NCI-H774 (cell line): ENCODE measurements at places on chromosomes 7 and 10.

DNA sequence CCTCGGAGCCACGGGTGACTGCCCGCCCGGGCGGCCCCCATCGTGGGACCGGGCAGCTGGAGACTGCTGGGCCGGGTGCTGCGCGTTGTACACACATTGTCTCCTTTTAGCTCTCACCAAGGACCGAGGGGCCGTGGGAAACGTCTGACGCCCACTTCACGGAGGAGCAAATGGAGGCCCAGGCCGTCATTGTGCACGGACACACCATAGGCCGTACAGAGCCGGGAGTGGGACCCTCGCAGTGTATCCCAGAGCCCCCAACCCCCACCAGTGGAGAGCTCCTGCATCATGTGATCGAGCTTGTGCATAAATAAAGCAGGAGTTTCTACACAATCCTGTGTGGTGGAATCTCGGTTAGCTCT lies 722 bp downstream of the DENND10 start:
- DNase-seq = no peak

- no peak for DNase-seq
Measured at GRCh38 chr7:70657571-70657970, 474.4 kb upstream of the GALNT17 start.

- no peak for DNase-seq
Measured at GRCh38 chr7:2666155-2666554, 21.8 kb upstream of the AMZ1 start.

DNA sequence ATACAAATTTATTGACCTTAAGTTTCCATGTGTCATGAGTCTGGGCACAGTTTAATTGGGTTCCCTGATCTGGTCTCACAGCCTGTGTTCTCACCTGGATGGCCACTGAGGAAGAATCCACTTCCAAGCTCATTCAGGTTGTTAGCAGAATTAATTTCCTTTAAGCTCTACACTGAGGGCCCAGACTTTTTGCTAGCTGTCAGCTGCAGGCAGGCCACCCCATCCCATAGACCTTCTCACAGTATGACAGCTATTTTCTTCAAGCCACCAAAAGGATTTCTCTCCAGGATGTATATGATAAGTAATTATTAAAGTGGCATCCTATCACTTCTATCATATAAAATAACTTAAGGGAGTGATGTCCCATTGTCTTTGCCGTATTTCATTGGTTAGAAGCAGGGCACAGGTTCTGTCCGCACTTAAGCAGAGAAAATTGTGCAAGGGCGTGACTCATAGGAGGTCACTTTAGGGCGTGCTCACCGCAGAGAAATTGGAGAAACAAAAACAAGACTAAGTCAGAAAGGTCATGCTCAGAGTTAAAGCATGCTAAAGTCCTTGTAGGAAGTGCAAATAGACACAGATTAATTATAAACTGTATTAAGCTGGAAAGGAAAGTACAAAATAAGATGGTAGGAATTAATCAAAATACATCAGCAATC lies 109.9 kb downstream of the AHR start:
- no peak for DNase-seq

GRCh38 chr10:2933071-2933470 lies 134.3 kb upstream of the PFKP start:
- no peak for DNase-seq

DNA sequence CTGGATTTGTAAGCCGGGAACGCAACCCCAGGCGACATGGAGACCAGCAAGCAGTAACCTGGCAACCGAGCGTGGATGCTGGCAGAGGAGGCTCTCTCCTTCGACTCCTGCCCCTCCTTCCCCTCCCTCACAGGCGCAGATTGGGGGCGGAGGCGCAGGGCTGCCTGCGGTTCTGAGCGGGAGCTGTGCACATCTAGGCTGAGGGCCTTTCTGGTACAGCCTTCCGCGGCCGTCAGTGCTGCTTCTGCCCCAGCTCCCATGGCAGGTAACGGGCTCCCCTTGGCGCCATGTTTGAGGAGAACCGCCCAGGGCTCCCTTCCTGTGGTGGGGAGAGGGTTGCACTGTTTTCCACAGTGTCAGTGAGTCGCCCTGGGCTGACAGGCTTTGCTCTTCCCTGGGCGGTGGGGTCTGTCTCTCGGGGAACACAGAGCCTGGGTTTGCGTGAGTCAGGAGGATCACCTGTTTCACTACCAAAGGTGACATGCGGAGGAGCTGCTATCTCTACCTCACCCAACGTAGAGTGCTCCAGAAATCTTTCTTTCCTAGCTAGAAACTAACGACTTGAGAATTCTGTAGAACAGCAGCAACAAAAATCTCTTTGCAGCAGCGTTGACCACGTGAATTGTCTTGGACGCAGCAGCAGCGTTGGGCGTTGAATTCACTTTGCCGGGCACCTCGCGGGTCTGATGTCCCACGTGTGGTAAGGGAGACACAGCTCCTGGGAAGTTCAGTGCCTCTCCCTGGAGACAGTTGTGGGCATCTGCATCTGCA lies 154.8 kb upstream of the COBL start:
- DNase-seq = no peak

DNA sequence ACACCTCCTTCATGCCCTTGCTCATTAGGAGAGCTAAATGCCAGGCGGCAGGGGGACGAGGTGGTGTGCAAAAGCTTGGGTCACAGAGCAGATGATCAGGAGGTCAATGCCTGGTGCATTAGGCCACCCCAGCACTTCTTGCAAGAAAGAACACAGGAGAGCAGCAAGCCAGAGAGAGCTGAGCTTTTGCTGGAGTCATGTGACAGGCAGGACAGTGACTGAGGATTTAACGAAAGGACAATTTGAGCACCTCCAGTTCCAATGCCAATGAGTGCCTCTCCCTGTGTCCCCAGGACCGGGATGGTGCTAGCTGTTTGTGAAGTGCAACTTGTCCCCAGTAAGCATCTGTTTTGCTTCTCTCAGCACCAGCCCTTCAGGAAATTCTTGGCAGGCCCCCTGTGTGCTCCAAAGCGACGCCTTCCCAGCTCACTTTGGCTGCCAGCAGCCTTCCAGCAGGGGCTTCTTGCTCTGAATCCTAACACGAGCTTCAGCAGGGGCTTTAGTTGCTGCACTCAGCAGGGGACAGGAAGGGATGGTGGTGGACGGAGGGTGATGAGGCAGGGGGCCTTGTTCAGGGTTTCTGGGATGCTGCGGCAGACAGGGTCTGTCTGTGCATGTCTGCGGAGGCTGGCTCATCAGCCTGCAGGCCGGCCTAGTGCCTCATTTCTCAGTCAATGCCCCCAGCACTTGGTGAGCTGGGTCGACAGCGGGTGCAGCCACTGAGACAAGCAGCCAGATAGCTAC lies 368.1 kb downstream of the RPS24 start:
- DNase-seq = no peak

DNA sequence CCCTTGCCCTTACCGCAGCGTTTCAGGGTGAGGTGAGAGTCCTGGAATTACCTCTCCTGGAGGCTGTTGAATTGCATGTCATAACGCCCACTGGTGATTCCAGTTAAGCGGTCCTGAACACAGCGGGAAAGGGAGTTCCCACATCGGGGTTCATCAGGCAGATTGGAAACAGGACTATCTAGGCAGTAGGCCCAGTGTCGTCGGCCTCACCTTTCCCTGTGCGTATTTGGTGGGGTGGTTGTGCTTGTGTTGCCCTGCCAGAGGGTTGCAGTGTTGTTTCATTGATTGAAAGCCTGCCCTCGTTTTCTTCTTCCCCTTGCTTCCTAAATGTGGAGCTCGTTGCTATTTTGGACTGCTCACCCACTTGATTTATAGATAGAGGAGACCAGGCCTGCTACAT lies 10.6 kb upstream of the SUN1 start:
- DNase-seq = no peak

- DNase-seq = no peak
Measured at GRCh38 chr7:76428868-76429805, 4.4 kb downstream of the ZP3 start.

- DNase-seq = no peak
Measured at GRCh38 chr7:112571852-112572607, 91.2 kb downstream of the LSMEM1 start.

DNA sequence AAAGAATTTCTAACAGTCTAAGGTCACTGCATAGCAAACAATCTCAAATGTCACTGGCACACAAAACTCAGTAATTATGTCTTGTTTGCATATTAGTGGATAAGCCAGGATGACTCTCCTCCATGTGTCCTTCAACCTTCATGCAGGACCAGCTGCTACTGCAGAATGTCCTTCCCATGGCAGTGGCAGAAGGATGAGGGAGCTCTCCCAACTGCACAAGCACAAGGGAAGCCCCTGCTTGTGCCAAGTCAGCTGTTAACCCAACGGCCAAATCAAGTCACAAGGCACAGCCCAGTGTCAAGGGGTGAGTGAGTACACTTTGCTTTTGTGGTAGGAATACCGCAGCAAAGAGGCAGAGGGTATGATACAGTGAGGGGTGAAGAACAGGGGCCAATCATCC lies 59.3 kb upstream of the VWC2 start:
- no peak for DNase-seq

GRCh38 chr10:116766241-116766827 lies 24.0 kb upstream of the HSPA12A start:
- DNase-seq = no peak

DNA sequence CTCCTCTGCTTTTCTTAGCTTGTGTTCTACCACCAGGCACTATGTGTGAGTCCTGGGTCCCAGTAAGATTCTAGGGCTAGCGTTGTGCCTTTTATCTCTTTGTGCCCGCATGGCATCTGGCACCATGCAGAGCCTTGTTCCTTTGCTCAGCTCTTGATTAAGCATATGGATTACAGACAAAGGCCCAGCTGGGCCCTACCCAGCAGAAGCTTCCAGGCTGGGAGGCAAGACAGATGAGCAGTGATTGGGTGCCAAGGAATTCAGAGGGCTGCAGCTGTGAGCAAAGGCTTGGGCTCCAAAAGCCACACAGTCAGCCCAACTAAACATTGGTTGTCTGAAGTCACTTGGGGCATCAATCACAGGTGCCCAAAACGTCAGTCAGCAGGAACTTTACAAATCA lies 2.0 kb downstream of the ACSM6 start:
- DNase-seq = no peak

DNA sequence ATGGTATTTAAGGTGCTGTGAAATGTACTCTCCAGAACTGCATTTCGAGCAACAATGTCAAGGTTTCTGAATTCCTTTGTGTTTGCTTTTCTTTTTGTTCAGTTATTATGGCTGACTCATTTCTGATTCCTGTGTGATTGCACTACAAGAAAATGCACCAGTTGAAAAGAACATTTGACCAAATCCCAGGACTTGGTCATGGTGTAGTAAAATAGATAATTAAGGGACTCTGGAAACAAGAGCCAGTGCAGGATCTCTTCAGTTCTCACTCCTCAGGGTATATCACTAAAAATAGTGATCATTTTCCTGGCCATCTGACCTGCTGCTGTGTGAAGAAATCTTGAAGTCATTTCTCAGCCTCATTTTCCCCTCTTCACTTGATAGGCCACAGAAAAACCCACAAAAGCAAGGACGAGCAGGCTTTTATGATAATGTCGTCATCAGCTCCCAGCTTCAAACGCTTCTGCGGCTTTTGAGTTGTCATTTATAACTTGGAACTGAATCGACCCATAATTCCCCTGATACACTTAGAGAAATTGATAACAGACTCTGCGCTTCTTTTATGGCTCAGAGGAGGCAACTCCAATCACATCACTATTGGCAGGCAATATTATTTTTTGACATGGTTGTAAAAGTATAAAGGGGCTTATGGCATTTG lies 274.7 kb downstream of the HDAC9 start:
- no peak for DNase-seq

DNA sequence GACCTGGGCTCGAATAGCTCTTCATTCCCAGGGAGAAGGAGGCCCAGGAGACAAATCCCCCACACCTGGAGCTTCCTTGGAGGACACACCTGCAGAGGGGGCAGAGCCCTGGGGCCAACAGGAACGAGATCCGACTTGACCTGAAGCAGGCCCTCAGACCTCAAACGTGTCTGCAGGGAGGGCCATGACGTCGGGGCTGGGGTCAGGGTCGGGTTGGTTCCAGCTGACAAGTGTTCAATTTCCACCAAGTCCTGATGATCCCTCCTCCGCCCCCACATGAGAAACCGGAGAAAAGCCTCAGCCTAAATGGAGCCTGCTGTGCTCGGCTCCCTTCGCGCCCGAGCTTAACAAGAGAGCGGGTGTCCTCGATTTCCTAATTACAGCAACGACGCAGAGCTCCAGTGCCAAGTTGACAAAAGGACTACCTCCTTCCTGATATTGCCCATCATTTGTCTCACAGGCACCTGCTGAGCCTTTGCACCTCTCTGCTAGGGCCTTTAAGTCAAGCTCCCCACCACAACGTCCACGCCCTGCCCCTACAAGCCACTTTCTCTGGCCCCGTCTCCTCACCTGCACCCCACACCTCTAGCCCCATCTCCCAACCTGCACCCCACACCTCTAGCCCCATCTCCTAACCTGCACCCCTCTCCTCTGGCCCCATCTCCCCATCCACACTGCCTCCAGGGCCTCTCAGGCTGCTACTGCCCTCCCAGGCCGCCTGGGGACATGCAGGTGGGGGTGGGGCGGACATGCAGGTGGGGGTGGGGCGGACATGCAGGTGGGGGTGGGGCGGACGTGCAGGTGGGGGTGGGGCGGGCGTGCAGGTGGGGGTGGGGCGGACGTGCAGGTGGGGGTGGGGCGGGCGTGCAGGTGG lies 519.4 kb downstream of the GLRX3 start:
- DNase-seq = no peak

DNA sequence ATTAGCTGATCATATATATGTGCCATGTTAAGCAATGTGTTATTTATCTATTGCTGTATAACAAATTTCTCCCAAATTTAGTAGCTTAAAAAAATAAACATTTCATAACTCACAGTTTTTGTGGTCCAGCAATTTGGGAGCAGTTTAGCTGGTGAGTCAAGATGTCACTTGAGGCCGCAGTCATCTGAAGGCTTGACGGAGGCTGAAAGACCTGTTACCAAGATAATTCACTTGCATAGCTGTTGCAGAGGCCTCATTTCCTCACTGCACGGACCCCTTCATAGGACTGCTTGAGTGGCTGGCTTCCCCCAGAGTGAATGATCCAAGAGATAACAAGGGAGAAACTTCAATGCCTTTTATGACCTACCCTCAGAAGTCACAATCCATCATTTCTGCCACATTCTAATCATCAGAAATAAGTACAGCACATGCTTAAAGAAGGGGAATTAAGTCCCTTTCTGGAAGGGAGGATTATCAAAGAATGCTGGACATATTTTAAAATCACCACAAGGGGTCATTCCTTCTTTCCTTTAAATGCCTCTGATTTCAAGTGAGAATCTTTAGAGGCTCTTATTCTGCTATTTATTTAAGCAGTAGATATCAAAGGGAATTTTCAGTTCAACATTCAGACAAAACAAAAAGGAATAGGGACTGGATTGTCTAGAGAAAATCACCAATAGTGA lies 10.5 kb upstream of the SRPK2 start:
- DNase-seq = no peak
